ENCODE measurements at places on chromosomes 13 and 19.

GRCh38 chr13:99559560-99559959 is 58.3 kb downstream of the TM9SF2 start:
- no peak for DNase-seq

DNA sequence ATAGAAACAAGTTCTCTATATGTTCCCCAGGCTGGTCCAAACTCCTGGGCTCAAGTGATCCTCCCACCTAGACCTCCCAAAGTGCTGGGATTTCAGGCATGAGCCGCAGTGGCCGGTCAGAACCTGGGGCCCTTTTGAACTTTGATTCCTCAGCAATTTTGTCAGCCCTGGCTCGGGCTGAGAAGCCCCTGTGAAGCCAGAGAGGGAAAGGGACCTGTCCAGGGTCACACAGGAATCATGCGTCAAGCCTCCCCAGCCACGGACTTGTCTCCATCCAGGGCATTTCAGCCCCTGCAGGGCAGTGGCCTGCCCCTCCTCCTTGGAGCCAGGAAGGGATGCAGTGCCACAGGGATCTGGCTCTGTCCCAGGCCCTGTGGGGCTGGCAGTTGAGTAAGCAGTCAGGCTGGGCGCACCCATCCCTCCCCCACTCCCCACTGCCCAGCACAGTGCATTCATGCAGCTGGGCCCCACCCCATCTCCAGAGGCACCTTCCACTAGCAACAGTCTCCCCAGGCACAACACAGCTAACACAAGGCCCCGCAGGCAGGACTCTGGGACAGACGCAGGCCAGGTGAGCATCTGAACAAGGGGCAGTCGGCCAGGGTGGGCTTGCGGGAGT is at the start of gene CAPS:
Gene CAPS, plus strand, starts transcription at position 516 of the 619 bp plus-strand sequence. CDS start 153 bp downstream, outside the sequence.
- no peak for DNase-seq

DNA sequence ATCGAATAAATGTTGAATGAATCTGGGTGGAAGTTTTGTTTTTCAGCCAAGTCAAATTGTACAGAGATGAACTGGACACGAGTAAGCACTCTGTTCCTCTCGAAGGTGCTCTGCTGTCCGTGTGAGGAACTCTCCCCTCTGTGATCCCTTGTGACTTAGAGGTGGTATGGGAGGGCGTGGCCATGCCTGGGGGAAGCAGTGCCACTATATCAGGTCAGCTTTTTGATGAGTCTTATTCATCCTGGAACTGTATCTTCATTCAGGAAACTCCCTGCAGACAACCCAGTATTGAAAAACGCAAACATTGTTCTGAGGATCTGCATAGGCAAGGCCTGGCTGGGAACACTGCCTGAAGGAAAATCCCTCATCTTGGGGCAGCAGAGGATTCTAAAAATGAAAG is 45.7 kb upstream of the FLT1 start:
- DNase-seq: no peak

- no peak for DNase-seq
Measured at GRCh38 chr13:78147905-78148304, 229.3 kb upstream of the EDNRB start.

DNA sequence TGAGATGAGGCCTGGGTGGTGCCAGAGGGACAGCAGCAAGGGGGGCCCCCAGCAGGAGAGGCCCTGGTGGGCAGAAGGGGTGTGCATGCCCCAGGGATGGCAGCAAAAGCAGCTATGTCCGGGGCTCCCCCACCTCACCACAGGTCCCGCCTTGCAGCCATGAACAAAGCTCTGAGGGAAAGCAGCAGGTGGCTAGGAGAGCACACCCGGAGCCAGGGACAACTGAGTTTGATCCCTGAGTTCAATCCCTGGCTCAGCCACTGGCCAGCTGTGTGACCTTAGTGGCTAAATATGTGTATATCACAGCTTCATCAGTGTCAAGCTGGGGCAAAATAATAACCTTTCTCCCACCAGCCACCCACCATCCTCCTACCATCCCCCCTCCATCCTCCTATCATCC is 47.7 kb upstream of the KCTD15 start:
- no peak for DNase-seq

- DNase-seq: no peak
Measured at GRCh38 chr19:34215666-34216038, 38.7 kb upstream of the GARRE1 start.

DNA sequence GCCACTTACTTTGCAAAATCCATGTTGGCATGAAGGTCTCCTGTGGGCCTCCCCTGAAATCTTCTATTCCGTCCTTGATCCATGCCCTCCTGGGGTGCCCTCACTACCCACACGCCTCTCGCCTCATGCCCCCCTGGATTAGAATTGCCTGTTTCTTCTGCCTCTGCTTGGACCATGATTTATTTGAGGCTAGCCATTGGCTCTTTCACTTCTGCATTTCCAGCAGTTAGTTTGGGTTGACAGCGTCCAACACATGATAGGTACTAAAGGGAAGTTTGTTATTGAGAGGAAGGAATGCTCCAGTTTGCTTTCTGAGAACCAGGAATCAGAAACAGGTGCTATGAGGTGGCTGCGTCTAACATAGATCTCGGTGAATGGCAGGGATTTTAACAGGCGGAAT is 30.5 kb upstream of the TPTE2 start:
- DNase-seq: no peak
